ENCODE measurements at places on chromosomes 12 and 14. TPM values are rescaled to one million over a fixed set of nuclear protein-coding genes. Genes with fewer than 3 reads are reported as not detected.

Gene ANKRD9
- 13.6 TPM for total RNA-seq

Gene CACNA2D4
- total RNA-seq = not detected

Gene OR6C75
- total RNA-seq = not detected

DNA sequence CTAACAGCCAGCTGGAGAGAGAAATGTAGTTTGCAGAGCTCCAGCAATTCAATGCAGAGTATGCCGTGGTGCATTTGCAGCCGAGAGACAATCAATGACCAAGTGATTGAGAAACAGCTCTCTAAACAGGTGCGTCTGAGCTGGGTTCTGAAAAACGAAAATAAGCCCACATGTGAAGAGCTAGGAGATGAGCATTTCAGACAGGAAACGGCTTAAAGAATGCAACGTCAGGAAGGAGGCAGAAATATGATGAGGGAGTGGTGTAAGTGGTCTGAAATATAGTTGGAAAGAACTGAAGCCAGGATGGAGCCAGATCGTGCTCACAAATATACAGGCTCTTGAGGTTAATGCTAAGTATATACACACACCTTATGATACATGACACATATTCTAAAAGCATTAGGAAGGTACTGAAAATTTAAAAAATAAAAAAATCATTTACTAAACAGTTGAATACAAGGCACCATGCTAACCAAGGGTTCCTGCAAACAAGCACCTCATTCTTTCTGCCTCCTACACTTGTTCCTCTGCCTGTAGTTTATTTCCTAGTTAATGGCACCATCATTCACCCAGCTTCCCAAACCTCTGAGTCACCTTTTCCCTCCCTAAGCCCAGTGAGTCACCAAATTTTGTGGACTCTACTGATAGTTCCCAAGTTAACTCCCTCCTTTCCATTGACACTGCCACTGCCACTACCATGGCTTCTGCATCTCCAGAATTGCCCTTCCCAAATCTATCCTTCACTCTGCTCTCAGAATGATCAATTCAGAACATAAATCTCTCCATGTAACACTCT lies 2.3 kb upstream of the GARIN2 start:
- no peak for DNase-seq

Data from osteocyte (in vitro differentiated cells).